ENCODE measurements at places on chromosomes 7 and 10.

- DNase-seq = no peak
Observed at GRCh38 chr10:7414766-7415165, 3.9 kb upstream of the SFMBT2 start.

DNA sequence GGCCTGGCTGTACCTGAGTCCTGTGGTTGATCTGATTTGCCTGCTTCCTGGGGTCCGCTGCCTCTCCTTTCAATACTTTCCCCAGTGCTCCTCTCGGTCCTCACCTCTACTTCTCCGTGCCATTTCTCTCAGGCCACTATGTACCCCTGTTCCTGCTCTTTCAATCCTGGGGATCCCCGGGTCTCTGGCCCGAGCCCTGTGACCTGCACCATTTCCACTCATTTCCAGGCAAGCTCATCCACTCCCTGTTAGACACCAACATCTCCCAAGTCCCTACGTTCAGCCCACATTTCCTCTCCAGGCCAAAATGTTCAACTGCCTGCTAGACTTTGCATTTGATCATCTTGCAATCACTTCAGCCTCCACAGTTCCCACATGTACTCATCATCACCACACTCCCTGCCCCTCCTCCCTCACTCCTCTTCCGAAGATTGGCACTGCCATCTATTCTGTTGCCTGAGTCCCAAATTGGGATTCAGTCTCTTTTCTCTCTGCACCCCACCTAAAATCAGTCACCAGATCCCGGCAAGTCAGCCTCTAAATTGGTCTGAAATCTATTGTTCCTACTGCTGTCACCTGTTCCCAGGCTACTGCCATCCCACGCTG lies 34.4 kb upstream of the ZMIZ1 start:
- DNase-seq = no peak

DNA sequence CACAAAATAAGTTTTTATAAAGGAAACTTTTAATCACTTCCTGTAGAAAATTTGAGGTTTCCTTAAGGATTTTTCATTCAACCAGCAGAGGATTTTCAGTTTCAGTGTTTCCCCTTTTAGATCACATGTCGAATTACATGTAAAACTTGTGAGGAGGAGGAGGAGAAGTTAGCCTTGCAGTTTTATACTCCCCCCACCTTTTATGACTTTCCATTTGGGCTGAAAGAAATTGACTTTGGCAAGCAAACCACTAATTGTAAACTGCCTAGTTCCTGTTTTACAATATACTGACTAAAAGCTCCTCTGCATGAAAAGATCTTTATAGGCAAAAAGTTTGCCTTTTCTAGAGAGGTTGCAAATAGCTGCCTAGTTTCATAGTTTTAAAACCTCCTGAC lies 3.0 kb downstream of the BAMBI start:
- peak; percentile 63 for DNase-seq

DNA sequence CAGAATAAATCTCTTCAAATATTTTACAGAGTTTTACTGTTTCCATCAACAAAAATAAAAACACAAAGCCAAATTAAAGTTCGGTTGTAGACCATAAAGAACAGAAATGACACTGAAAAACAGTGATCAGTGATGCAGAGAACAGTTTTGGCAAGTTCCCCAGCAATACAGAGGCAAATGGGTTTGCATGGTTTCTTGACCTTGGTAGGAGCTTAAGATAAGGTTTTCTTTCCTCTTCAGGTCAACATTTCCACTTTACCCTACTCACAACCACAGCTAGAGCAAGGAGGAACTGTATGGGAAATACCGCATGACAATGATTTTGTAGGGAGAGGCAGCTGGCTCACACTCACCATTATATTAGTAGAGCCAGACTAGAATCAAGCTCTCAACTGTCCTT lies 199.5 kb downstream of the SH2D4B start:
- no peak for DNase-seq

DNA sequence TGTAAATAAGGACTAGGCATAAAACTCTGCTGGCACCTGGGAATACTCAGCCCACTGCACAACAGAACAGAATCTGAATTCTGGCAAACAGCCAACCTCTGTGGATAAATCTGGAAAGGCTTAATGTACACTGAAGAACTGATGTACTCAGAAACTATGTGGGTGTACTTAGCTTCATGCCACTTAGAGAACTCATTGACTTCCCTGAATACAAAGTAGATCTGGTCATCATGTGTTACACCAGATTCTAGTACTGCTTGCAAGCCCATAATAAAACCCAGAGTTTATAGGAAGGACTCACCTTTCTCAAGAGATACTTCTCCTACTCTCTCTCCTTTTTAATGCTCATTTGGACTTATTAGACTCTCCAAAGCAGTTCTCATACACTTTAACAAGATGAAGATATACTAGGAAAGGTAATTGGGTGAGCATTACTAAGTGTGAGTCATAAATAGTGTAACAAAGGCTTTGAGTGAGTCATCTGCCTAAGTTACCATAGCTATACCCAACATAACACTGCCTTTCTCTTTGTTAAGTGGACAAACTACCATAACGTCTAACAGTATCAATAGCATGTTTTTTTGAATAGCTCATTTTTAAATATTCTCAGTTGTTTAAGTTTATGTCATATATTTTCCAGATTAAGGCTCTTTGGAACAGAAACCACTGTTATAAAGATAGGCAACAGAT lies 309.1 kb downstream of the MDFIC start:
- DNase-seq = peak; percentile 63

DNA sequence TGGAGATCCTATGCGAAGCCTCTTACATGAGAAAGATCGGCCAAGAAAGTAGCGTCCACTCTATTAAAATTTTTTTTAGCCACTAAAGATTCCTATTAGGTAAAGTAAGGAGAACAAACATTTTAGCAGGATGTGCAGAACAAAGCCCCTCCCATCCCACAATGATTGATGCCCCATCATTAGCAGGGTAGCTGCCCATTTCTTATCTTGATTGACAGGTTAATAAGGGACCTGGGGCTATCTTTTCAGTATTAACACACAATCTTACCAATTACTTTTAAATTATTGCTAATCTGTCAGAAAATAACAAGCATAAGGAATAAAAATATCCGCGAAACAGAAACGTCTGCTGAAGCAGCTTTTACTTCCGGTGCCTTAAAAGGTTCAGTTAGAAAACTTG lies 5.1 kb downstream of the FZD8 start:
- DNase-seq = no peak

- peak; percentile 83 for DNase-seq
Observed at GRCh38 chr10:62244785-62245467, 23.7 kb downstream of the RTKN2 start.

- DNase-seq = no peak
Observed at GRCh38 chr7:118305671-118306070, 81.2 kb downstream of the ANKRD7 start.

DNA sequence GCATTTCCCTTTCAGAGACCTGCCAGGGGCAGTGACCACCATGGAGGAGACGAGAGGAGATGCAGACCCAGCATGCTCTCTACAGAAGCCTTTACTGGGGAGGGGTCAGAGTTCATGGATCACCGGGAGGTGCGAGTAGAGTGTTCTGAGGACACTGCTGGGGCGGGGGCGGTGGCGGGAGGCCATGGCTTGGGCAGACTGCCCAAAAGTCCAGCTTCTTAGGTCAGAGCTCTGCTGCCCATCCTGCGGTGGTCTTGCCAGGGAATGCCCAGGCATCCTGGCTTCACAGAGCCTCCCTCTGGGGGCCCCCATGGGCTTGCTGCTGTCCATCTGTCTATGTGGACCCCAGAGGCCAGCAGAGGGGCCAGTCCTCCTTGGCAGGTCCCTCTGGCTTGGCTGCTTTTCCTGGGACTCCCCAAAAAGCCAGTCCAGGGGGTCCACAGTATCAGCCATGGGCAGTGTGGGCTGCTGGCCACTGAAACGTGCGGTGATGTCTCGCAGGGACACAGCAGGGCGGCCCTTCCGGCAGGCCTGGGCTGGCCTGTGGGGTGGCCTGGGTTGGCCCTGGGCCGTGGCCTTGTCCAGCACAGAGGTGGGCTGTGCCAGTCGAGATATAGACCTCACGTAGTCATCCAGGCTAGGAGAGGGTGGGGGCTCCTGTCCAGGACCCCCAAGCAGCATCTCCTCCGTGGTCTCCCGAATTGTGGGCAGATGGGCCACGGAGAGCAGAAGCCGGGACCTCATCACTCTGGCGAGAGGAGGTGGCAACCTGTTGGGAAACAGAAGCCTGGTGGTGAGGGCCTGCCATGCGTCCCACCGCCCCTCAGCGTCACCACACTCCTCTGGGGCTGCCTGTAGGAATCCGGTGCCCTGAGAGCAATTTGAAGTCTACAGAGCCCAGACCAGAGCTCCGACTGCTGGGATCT lies 1.1 kb downstream of the DEPP1 start:
- no peak for DNase-seq

DNA sequence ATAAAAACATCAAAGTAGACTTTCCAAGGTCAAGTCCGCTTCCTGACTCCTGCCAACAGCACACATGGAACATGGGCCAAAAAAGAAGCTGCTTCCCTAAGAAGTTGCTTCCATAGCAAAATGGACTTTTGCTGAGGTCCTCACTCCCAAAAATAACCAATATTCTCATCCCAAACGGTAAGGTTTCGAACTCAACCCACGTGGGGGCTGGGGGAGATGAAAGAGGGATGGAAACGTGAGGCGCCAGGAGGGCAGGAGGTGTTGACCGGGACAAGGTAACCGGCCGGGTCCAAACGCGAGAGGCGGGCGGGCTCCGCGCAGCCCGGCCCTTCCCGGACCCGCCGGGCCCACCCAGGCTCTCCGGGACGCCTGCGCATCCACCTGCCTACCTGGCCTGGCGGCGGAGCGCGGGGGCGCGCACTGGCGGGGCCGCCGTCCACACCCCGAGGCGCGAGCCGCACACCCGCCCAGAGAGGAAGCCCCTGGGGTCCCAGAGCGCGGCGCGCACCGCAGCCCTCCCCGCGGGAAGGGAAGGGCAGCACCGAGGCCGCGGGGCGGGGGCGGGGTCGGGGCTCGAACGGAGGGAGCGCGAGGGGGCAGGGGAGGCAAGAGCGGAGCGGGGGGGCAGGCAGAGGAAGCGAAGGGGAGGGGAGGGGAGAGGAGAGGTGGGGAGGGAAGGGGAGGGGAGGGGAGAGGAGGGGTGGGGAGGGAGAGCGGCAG lies 742 bp downstream of the LMBR1 start:
- DNase-seq = peak; percentile 22

- no peak for DNase-seq
Observed at GRCh38 chr10:79435271-79436065, 10.0 kb downstream of the ZCCHC24 start.

DNA sequence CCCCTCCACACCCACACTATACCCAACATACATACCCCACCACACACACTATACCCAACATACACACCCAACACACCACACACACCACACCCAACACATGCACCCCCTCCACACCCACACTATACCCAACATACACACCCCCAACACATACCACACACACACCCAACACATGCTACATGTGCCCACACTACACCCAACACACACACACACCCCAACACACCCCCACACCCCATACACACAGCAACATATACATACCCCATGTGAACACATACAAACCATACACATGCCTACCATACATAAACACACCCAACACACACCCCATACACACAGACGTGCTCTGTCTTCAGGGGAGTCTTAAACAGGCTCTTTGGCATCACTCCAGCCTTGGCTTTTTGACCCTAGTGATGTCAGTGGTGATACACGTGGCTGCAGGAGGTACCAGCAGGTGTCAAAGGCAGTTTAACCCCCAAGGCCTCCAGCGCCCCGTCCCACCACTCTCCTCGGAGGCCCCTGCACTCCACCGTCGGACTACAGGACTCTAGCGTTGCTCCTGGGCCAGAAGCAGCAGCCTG lies 73.4 kb downstream of the HIPK2 start:
- DNase-seq = no peak

GRCh38 chr10:90871279-90871765 lies 452 bp upstream of the RPP30 start:
- peak; percentile 56 for DNase-seq

DNA sequence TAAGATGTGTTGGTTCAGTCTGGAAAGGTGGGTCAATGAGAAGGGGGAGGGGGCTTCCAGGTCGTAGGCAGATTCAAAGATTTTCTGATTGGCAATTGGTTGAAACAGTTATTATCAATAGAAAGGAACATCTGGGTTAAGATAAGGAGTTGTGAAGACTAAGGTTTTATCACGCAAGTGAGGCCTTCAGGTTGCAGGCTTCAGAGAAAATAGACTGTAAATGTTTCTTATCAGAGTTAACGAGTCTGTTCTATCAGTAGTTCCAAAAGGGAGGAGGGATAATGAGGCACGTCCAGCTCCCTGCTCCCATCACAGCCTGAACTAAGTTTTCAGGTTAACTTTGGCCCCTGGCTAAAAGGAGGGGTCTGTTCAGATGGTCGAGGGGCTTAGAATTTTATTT lies 11.1 kb upstream of the CFAP46 start:
- no peak for DNase-seq
